ENCODE measurements at places on chromosomes 16 and 17. TPM values are rescaled to one million over a fixed set of nuclear protein-coding genes. Genes with fewer than 3 reads are reported as not detected.

The EPOP gene
- total RNA-seq: 54.9 TPM

The ITGB3 gene
- total RNA-seq: not detected

The ZACN gene
- total RNA-seq: 4.1 TPM

The AANAT gene
- not detected for total RNA-seq

The STX1B gene
- total RNA-seq: 0.75 TPM

Data from activated CD4-positive, alpha-beta T cell treated with anti-CD3 and anti-CD28 coated beads, Interleukin-2, amount 10 ng/mL, durations not matched to agents 24 days and 14 days (primary cell).